ENCODE measurements at places on chromosomes 5 and 9.
A peak's percentile ranks its signal among the peaks of the same experiment; 100 is the strongest.

DNA sequence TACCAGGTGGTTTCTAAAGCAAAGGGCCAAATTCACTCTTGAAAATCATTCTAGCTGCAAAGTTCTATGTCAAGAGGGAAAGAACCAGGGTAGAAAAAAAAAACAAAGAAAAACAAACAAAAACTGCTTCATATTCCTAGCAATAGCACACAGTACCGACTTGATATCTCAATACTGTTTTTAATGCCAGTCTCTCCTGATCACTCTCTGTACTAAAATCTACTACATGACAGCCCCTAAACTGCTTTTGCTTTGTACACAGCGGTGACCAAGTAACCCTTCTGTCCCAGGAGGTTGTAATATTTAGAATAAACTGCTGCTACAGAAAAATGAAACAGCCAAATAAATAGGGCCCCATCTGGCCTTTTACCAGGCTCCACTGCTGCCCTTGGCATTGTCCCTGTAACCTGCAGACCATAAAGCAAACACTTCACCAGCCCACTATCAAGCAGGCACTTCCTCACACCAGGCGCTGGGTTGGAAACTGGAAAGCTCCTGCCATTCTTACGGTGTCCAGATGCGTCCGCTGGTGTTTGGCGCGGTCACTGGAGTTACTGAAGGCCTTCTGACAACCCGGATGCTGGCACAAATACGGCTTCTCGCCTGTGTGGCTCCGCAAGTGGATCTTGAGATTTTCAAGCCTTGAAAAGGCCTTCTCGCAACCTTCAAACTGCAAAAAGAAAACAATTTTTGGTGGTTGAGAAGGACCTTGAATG is 363.2 kb downstream of the GLIS3 start:
- peak; percentile 49 for DNase-seq

- peak; percentile 14 for DNase-seq
Measured at GRCh38 chr5:5418764-5419163, 3.7 kb upstream of the ICE1 start.

DNA sequence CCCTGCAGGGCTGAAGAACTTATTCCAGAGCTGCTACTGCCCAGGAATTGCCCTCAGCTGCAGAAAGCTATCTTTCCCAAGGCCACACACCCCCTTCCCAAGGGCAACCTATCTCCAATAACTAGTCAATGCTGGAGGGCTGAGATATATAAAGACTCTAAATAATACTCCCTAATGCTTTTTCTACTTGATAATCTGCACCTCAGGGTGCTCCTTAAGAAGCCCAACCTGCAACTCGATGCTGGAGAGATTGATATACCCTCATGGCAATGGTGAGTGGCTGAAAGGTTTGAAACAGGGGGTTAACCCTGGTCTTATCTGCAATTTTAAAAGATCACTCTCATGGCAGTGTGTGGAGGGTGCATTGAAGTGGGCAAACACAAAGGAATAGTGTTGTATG is 142.7 kb upstream of the APC start:
- DNase-seq = no peak

DNA sequence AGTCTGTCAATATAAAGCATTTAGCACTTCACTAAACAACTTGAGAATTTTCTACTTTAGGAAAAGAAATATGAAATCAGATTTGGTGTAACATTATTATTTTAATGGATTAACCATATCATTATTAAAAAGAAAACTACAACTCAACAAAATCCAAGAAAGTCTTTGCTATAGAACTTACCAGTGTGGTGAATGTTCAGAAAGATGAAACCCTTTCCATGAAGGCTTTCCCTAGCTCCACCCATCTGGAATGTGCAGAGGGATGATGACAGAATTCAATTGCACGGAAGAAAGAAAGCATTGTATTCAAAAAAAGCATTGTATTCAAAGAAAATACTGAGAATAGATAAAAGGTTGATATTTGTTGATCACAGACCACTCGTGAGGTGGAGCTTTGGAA is 328.6 kb upstream of the NUDT12 start:
- no peak for DNase-seq

DNA sequence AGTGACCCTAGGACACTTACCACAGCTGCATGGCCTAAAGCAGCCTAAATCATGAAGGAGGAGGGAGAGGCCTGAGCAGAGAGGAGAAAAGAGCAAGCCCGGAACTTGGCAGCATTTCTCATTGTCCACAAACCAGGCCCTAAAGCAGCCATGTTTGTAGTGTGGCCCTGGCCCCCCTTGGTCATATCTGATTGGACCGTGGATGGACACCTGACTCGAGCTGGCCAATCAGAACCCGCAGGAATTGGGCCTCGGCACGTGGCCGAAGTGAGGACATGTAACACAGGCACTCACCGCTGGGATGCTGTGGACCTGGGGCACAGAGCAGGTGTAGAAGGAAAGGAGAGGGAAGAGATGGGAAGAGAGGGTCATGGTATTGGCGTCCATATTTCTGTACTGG is 56.9 kb downstream of the ASS1 start:
- DNase-seq = no peak

DNA sequence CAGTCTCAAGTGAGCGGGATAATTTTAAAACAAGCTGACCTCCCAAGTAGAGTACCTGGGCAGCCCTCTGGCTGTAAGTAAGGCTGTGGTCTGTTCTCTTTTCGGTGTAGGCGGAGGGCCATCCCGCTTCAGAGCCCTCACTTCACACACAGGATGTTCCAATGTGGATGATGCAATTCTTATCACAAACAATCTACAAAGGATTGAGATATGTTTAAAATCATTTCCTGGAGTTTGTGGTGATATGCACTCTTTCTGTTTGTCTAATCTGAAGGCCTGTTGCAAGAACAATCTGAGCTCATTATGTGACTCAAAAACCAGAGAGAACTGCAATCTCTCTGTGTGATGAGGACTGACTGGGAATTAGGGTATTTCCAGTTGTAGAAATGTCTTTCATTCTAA is 42.5 kb downstream of the ITGA2 start:
- no peak for DNase-seq

DNA sequence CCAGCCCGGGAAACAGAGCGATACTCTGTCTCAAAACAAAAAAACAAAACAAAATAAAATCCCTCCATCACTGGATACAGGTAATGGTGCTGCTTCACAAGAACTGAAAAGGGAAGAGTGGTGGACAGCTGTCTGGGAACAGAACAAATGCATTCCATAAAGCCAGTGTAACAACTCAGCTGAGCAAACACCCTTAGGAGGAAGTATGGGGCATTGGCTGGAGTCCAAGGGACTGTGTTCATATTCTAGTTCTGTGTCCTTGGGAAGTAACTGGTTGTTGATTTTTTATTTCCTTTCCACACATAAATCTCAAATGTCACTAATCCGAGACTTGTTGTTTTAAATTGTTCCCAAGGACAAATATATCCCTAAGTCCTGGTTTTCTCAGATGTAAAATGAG is 38.3 kb downstream of the HTR1A start:
- peak; percentile 38 for DNase-seq

DNA sequence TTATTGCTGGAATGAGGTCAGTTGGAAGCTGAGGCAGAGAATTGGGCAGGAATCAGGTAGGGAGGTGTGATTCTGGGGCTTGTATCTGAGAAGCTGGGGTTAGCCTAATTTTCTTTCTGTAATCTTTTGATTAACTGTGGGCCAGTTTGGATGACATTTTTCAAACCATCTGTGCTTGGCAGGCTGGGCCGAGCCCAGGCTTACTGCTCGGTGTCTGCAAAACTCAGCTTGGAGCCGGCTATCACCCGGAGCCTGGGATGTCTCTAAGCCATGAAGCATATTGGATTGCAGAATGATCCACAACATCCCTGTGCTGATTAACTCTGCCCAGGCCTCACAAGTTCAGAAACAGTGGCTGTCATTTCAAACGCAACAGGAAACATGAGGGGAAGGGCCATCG is 26.5 kb downstream of the KCNMB1 start:
- no peak for DNase-seq
